A673 (cell line): ENCODE measurements at places on chromosomes 5 and 9. TPM values are rescaled to one million over a fixed set of nuclear protein-coding genes. Genes with fewer than 3 reads are reported as not detected.

Gene PCDHGA10
- total RNA-seq: 3.6 TPM in 2 replicates

GRCh38 chr9:78807286-78807685 lies 510.4 kb downstream of the PSAT1 start:
- no peak overlapping the region for H3K4me3 ChIP-seq
- H3K36me3 ChIP-seq: no peaks in the 10 kb centered on the region
- DNase-seq: no peak
- H3K27me3 ChIP-seq: no peaks in the 10 kb centered on the region

DNA sequence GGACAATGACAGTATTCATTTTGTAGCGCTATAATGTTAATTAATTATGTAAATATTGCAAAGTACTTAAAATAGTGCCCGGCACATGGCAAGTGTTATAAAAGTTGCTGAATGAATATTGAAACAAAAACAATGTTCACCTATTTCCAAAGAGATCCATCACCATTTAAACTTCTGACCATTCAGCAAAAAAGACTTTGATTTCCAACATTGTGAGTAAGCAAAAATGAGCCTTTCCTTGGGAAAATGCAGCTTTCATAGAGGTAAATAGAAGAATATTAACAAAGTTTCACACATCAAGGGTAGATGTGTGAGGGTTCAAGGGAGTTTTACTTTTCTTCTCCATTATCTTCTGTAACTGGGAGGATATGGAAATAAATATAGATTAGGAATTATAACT lies 1089.4 kb upstream of the C9orf72 start:
- no peaks in the 10 kb centered on the region for H3K36me3 ChIP-seq
- H3K4me1 ChIP-seq: peaks cover 4% of the 10 kb centered on the region
- no peaks in the 10 kb centered on the region for H3K27me3 ChIP-seq
- no peak overlapping the region for H3K27ac ChIP-seq
- DNase-seq: no peak

DNA sequence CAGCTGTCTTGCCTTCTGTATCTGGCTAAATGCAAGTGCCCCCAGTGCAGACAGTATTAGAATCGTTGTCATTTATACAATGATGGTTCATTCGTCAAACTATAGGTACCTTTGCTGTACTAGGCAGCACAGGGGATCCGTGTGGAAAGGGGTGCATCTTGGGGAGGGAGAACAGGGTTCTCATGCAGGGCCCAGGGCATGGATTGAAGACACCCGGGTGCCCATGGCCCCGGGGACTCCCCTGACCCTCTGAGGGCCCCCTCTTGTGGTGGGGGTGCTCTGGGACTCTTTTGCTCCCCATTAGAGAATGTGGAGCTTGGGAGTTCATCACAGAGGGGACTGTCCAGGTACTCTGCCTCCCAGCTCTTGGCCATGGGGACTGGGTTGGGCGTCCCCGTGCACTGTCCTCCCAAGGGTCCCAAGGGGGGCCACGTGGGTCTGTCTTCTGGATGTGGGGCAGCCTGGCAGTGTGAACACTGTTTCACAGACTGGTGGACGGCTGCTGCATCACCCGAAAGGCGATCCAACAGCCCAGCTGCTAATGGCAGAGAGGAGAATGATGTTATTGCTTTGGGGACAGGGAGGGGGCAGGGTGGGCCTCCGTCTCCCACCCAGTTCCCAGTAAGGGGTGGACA lies 36.9 kb upstream of the RXRA start:
- DNase-seq: no peak
- no peaks in the 10 kb centered on the region for H3K36me3 ChIP-seq
- peaks cover 12% of the 10 kb centered on the region for H3K4me1 ChIP-seq
- no peak overlapping the region for H3K27ac ChIP-seq
- H3K27me3 ChIP-seq: no peaks in the 10 kb centered on the region

DNA sequence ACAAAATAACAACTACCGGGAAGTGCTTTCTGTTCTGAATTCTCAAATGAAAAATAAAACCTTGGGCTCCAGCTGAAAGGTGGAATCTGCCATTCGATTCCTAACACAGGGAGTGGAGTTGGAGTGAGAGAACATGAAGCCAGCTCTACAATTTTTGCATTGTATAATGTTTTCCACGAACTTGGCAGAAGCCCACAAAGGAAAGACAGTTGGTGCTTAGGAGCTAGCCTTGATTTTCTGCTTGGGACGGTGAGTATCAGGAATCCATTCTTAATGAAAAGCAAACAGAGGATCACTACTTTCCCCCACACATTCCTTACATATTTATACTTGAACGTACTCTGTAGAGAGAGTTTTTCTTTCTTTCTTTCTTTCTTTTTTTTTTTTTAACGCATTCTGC lies 74.2 kb upstream of the FBXL7 start:
- H3K36me3 ChIP-seq: no peaks in the 10 kb centered on the region
- no peak overlapping the region for H3K27ac ChIP-seq
- H3K4me3 ChIP-seq: no peak overlapping the region
- H3K4me1 ChIP-seq: no peaks in the 10 kb centered on the region

DNA sequence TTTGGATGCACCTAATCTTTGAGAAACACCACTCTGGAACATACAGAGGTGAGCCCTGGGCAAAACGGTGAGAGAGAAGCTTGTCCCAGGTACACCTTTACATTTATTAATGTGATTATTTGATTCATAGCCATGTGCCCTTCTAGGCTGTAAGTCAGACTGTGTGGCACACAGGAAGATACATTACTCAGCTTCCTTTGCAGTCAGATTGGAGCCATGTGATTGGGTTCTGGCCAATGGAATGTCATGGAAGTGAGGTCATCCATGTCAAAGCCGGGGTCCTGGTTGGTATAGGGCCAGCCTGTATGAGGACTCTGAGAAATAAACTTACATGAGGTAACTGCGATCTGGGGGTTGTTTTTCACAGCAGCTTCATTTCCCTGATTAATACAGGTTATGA lies 106.8 kb upstream of the CD180 start:
- peaks cover 53% of the 10 kb centered on the region for H3K4me1 ChIP-seq
- no peak overlapping the region for H3K27ac ChIP-seq
- no peaks in the 10 kb centered on the region for H3K27me3 ChIP-seq

DNA sequence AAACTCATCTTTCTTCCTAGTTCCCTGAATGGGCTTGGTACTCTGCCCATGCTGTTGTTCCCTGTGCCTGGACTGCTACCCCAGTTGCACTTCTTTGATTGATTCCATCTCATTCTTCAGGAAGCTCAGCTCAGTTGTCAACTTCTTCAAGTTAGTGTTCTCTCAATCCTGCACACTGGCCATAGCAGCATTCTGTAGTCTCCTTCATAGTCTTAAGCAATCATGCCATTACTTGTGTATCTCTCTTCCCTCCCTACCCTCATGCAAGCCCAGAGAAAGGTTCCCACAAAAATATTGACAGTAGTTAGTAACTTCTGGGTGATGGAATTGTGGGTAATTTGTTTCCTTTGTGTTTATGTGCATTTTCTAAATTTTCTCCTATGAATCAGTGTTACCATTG lies 5.5 kb downstream of the KDM4C start:
- no peak overlapping the region for H3K27ac ChIP-seq
- H3K27me3 ChIP-seq: no peaks in the 10 kb centered on the region
- no peaks in the 10 kb centered on the region for H3K36me3 ChIP-seq
- no peak overlapping the region for H3K4me3 ChIP-seq
- DNase-seq: no peak
